H1 (cell line): ENCODE measurements at places on chromosomes 6 and 20. TPM values are rescaled to one million over a fixed set of nuclear protein-coding genes. Genes with fewer than 3 reads are reported as not detected.

The SIRPA gene
- 4.3 and 4.4 TPM in 2 replicates for total RNA-seq

The SLC22A7 gene
- not detected in 2 replicates for total RNA-seq

The PLCB4 gene
- total RNA-seq = 13.8 and 14.1 TPM in 2 replicates

The MOG gene
- total RNA-seq = 0.31 and 0.86 TPM in 2 replicates

The ANKRD66 gene
- not detected in 2 replicates for total RNA-seq

The FAM229B gene
- total RNA-seq = 10.0 and 10.5 TPM in 2 replicates

The CFB gene
- total RNA-seq = not detected in 2 replicates
